ENCODE measurements at places on chromosomes 11 and 22.

GRCh38 chr11:82767123-82767522 lies 33.5 kb upstream of the FAM181B start:
- DNase-seq = no peak

DNA sequence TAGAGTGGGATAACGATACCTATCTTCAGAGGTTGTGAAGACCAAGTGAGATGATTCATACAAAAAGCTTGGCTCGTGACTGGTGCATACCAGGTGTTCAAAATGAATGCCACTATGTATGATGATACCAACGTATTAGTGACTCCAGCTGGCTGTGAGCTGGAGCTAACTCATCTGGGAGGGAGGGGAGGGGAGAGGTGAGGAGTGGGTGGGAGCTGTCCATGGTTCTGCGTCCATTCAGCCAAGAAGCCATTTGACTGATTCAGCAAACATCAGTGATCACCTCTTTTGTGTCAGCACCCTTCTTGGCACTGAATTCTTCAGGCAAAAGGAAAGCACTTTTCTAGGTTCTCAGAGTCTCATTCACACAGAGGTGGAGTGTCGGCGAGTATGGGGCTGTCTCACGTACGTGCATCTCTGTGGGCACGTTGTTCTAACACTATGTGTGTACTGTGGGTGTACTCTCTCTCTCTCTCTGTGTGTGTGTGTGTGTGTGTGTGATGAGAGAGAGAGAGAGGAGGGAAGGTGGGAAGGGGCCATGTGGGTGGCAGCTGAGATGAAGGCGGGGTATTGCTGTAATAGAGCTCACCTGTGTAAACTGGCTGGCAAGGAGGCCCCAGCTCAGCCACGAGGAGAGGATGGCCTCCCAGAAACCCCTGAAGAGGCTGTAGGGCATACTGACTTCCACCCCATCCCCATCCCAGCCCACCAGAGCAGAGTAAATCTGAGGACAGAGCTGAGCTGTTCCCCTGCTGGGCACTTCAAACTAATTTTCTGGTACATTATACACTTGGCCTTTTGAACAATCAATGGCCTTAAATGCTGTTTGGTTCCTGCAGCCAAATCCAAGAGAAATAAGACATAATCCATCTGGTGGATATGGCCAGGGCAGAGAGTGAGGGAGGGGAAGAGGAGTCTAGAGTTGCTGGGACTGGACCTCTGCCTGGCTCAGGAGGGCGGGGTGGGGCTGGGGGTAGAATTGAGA lies 96.1 kb upstream of the THY1 start:
- no peak for DNase-seq

DNA sequence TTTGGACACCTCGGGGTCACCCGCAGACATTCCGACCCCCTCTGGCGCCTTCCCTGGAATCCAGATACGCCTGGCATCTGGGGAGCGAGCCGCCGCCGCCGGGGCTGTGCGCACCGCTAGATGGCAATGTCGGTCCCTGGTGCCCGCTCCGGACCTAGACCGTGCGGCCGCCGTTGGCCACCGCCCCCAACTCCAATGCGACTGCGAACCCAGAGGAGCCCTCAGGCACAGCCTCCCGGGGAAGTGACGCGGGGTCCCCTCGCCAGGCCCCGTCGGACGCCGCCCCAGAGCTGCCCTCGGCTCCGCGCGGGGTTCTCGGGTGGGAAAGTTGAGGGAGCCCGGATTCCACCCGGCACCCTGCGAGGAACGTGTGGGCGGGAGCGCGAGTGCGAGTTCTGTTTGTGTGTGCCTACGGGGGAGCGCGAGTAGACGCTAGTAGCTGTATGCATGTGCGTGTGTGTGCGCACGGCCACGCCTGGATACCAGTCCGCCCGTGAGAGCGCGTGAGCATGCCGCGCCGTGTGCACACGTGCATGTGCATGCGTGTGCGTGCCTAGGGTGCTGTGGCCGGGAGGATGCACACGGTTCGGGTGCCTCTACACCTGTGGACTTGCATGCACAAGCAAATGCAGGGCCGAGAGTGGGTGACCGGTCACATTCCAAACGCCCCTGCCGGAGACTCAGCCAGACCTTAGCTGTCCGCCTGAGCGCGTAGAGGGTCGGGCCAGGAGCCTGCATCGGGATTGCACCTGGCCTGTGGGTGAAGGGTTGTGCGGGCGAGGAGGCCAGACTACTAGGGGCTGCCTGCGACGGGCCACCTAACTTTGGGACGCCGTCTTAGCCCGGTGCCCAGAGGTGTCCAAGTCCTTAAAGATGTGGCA lies 1.9 kb downstream of the CHRM4 start:
- no peak for DNase-seq

DNA sequence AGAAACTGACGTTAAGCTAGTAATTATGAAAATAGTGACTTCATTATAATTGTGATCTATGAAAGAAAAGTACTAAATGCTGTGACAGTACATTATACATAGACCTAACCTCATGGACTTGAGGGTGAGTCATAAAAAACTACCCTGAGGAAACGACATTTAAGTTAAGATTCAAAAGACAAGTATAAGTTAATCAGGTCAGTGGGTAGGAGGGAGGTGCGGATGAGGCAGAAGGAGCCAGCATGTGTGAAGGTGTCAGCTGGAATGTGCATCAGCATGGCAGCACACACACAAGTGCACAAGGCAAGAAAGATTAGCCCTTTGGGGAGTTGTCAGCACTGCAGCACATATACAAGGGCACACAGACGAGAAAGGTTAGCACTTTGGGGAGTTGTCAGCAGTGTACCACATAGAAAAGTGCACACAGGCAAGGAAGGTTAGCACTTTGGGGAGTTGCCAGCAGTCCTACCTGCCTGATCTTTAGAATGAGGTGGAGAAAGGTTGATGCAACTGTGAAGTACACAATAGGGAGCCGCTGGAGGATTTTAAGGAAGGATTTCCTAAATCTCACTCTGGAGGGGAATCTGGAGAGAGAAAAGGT lies 31.6 kb upstream of the CAVIN3 start:
- no peak for DNase-seq

- no peak for DNase-seq
These were observed 54.3 kb upstream of the VSTM5 start for GRCh38 chr11:93904716-93905115.

- no peak for DNase-seq
These were observed 3.6 kb upstream of the PGR start for GRCh38 chr11:101133190-101133589.

DNA sequence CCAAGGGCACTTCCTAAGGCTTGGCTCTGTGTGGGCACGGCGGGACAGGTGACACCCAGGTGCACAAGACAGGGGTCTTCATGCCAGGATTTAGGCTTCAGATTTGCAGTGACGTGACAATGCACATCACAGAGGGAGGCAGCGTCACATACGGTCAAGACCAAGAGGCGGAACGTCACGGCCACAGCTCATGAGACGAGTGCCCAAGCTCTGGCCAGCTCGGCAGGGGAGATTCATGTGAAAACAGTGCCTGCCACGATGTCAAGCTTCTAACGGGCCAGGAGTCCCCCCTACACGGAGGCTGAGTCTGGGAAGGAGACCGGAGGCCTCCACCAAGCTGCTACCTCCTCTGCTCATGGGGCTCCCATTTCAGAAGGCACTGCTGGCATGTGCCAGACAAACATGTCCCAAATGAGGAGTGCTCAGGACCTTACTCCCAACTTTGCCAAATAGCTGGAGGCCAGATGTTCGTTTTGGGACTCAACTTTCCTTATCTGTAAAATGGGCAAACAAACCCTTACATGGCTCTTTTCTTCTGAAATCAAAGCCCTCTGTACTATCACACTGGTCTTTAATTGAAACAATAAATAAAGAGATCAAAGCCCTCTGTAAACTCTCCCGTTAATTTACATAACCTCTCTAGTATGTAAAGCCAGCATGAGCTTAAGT lies 16.6 kb downstream of the VPS37C start:
- no peak for DNase-seq

GRCh38 chr22:38068641-38069371 lies 11.6 kb downstream of the PICK1 start:
- no peak for DNase-seq

DNA sequence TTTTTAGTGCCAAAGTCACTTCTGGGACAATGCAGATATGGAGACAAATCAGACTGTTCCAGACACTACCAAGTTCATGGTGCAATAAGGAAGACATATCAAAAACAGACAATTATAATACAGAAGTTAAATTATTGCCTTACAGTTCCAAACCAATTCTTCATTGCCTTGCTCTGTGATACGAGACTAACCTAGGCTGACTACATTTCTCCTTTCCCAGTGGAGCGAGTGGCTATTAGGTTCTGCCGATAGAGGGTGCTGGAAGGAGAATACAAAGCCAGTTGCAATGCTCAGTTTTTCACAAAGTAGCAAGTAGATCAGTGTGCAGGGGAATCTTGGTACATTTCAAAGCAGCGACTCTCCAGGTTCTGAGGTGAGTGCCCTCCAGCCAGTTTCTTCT lies 67.8 kb downstream of the FAM168A start:
- no peak for DNase-seq

DNA sequence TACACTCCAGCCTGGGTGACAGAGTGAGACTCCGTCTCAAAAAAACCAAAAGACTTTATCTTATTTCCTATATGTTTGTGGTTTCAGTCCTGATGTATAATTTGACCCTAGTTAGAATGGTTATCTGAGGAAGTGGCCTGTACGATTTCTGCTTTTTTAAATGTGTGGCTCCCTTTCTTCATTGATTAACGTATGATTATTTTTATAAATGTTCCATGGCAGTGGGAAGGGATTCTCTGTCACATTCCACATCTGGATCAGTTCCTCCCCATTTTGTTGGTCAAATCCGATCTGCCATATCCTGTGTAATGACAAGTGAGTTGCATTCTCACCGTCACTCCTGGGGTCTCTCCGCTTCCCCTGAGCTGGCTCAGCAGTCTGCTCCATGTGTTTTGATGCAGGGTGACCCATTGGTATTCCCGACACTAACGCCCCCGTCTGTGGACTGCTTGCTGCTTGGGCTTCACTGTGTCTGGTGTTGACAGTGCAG lies 20.3 kb downstream of the NEAT1 start:
- no peak for DNase-seq

GRCh38 chr22:28711820-28712777 lies 29.5 kb downstream of the CHEK2 start:
- DNase-seq = no peak

DNA sequence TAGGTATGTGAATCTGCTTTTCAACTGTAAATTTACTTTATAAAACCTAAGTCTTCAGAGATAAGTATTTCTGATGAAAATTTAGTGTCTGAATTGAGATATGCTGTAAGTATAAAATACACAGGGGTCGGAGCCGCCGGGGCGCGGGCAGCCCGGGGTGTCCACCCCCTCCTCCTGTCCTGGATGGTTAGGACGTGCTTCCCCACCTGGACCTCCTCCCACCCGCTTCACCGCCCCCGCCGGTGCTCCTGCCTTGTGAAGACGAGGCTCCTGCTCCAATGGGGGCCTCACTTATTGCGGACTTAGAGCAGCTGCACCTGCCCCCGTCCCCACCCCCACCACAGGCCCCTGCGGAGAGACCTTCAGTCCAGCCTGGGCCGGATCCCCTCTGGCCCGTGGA lies 21.3 kb upstream of the PHF21A start:
- DNase-seq = no peak

DNA sequence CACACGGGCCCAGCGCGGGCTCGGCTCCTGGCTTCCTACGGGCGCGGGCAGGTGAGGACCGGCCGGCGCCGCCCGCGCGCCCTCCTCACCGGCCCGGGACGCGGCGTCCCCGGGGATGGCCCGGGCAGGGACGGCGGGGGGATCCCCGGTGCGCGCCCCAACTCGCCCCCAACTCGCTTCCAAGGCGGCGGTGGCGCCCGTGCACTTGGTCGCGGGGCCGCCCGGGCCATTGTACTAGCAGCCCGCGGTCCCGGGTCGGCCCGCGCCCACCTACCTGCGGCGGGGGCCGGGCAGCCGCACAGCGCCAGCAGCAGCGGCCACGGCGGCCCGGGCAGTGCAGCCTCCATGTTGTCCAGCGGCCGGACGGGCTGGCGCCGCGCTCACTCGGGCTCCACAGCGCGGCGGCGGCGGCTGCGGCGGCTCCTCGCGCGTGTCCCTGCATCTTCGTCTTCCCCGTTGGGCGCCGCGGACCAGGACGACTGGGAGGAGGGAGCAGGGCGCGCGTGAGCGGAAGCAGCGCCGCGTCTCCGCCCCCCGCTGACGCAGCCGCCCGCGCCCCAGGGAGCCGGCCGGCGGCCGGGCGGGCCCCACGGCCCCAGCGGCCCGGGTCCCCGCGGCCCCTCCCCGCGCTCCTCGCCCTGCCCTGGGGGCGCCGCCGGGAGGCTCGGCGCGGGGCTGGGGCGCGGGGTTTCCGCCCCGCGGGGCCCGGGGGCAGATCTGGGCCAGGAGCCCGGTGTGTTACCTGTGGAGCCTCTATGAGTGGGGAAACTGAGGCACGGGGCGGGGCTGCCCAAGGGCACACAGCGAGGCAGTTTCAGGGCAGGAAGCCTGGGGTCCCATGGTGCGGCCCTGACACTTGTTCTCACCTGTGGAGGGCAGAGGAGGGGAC lies 159.3 kb upstream of the GRK3 start:
- DNase-seq = peak; percentile 35

DNA sequence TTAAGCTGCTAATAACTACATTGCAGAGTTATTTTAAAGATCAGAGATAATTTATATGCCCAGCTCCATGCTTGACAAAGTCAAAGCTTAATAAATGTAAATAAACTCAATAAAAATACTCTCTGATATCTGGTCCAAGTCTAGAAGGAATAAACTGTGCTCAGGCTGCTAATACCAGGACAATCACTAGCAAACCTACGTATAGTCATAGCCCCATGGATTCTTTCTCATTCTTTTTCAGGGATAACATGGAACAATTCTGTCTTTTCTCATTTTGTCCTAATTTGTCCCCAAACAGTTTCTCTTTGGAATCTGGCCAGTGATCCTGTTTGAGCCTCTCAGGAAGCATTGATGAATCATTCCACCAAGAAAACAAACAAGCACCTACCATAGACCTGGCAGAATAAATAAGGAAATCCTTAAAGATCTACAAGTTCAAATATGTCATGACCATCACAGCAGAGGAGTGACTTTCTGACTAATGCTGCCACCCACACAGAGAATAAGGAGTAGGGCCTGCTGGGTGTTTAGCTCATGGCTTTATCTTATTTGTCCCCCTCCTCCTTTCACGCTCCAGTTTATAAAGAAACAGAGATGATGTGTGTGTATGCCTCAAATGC lies 14.1 kb upstream of the B3GNT6 start:
- DNase-seq = no peak

DNA sequence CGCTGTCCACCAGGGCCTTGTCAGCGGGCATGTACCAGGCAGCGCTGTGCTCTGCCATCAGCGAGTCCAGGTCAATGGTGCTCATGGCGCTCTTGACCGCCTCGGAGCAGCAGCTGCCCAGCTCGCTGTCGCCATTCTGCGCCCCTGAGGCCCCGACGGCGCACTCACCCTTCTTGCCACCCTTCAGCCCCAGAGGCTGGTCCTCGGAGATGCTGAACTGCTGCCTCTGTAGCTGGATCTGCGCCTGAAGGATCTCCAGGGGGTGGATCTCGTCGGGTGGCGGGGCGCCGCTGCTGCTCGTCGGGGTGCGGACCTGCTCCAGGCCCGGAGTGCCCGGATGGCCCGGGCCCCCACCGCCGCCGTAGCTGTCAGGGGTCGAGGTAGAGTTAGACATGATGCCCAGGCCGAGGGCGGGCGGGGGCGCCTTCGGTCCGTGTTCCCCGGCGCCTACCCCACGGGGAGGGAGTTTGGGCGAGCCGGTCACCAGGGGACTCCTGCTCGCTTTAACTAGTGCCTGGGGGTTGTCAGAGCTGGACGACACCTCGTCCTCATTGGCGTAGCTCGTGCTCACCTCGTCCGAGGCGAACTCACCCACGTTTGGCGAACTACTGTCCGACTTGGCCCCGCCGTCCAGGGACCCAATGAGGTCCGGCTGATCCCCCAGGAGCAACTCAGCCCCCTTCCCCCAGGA lies 4.6 kb downstream of the MN1 start:
- no peak for DNase-seq

Measured in activated T-helper 1 cell treated with Interleukin-2 at 50 U/mL for 16 hours (primary cell).